ENCODE measurements at places on chromosomes 13 and 19.

GRCh38 chr13:84358601-84359000 lies 476.3 kb upstream of the SLITRK1 start:
- DNase-seq = no peak

DNA sequence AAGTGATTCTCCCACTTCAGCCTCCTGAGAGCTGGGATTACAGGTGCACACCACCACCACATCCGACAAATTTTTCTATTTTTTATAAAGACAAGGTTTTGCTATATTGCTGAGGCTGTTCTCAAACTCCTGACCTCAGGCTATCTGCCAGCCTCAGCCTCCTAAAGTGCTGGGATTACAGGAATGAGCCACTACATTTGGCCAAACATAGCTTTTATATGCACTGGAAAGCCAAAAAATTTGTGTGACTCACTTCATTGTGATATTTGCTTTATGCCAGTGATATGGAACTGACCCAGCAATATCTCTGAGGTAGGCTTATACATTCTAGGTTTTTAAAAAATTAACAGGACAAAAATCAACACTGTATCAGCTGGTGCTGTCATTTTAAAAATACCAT lies 26.8 kb upstream of the ACOD1 start:
- DNase-seq = no peak

DNA sequence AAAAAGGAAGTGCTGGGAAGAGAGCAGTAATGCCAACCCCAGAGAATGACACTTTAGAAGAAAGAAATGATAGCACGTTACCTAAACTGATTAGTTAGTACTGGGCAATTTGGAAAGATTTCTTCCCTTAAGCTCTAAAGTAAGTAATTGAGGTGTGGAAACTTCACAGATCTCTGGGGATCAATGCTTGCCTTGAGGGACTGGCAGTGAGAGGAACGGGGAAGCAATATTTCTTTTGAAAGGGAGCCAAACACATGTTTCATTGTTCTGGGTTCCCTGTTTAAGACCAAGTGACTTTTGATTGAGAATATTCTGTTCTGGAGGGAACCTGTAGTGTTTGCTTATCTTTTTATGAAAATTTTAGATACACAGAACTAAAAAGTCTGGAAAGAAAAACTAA lies 190.5 kb downstream of the NDFIP2 start:
- no peak for DNase-seq

DNA sequence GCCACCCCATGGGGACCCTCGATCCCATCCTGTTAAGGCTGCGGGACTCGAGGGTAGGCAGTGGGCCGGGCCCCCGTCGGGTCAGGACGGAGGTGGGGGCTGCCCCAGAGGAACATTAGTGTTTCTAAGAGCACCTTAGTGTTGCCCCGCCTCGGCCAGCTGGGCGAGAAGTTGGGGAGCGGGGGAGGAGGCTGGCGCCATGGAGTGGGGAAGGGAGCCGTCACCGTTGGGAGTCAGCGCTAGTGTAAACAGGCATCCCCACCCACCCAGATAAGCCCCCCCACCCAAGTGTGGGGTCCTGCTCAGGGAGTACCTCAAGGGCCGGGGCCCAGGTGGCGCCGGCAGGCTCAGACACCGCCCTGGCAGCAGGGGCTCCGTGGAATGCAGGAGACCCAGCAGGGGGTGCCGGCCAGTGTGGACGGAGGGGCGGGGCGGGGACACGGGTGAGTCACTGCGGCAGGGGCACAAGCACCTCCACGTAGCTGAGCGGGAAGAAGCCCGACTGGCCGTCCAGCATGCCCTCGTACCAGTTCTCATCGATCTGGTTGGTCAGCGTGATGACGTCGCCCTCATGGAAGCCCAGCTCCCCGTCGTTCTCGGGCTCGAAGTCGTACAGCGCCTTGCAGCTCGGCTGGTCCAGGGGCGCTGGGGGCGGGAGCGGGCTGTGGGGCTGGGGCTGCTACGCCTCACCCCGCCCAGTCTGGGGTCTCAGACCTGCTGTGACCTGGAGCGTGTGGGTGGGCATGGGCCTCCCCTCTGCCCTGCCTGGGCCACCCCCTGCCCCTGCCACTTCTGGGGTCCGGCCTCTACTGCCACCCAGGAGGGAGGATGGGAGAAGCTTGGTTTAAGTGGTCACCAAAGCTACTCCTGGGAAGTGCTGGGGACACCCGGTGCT lies 18.0 kb downstream of the MPND start:
- DNase-seq = no peak

GRCh38 chr13:45799451-45799850 lies 52.1 kb downstream of the SIAH3 start:
- no peak for DNase-seq

- DNase-seq = no peak
Measured at GRCh38 chr19:19672816-19673215, 4.2 kb downstream of the ZNF101 start.

DNA sequence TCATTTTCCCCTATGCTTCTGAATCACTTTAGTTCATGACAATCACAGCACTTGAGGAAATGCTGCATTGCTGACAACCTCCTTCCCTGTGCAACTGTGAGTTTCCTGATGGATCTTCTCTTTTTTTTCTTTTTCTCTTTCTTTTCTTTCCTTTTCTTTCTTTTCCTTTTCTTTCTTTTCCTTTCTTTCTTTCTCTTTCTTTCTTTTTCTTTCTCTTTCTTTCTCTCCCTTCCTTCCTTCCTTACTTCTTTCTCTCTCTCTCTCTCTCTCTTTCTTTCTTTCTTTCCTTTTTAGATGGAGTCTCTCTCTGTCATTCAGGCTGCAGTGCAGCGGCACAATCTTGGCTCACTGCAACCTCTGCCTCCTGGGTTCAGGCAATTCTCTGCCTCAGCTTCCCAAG lies 247.9 kb upstream of the HTR2A start:
- no peak for DNase-seq

GRCh38 chr13:30520571-30520970 lies 54.8 kb upstream of the HMGB1 start:
- no peak for DNase-seq

- peak; percentile 36 for DNase-seq
Measured at GRCh38 chr13:99828123-99828522, 143.4 kb downstream of the ZIC5 start.

GRCh38 chr19:50497022-50497405 lies 14.0 kb downstream of the JOSD2 start:
- no peak for DNase-seq

- no peak for DNase-seq
Measured at GRCh38 chr13:44713788-44714469, 137.8 kb upstream of the TSC22D1 start.

DNA sequence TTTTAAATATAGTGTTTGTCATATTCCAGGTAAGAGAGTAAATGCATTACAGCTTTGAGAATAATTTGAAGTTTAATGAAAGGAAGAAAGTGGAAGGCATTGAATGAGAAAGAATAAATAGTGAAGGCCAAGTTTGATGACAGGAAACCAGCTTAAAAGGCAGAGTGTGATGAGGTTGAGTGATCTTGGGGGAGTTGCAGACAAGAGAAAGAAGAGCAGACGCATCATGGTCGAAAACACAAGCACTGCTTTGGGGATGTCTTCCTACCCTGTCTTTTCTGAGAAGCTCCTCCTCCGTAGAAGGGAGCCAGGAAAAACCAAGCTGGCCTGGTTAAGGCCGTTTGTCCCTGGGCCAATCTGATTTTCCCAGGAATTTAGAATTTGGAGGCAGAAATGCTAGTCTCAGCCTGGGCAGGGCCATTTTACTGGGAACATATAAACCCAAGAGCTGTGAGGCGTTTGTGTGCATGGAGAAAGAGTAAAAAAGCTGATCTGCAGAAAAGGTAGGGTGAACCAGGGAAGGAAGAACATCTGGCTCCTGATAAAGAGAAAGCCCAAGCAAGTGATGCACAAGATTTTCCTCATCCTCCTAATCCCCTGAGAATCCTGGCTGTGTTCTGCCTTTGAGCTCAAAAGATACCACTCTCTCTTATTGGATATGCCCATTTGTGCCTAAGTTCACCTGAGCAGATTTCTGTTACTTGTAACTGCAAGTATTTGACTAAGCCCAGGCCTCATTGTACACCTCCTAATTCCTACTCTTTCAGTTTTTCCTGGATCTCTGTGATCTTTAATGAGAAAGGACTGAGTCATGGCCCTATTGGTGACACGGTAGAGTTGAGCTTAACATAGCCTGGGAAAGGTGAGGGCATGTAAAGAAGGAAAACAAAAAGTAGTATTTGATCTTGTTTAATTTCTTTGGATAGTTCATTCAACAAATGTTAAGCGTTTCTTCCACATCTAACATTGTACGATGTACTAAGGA lies 80.0 kb downstream of the WDFY2 start:
- DNase-seq = no peak

DNA sequence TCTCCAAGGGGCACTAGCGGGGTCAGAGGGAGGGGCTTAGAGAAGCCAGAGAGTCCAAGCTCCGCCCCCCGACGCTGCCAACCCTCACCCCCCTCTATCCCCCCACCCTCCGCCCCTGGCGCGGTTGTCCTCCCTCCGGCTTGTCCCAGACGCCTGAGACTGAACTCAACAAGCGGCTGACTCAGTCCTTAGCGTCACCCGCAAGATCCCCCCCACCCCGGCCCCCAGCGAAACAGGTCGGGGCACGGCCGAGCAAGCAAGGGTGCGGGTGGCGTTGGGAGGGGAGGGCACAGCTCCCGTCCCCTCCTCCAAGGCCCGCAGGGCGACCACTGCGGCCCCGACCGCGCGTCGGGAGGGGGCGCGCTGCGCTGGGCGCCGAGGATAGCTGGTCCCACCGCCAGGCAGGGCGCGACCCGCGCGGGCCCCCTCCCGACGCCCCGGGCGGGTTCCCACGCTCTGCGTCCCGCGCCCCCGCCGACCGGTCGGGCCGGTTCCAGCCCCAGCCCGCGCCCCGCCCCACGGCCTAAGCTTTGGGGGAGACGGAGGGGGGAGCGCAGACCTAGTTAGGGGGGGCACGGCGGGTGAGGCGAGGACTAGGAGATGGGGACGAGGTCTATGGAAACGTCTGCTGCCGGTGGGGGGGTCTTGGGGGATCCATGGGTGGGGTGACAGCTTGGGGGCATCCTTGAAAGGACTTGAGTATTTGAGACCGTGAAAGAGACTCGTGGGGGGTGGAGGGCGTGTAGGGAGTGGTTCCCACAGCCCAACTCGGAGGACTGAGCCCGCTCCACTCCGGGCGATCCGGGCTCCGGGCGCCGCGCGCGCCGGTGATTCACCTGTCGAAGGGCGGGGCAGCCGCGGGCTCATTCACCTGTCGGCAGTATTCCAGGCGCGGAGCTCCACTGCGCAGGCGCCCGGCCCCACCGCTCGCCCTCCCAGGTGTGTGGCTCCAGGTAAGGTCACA lies 5.1 kb downstream of the NOTCH3 start:
- DNase-seq = no peak

- DNase-seq = peak; percentile 42
Measured at GRCh38 chr19:405121-405965, 3.6 kb downstream of the C2CD4C start.

GRCh38 chr13:106083620-106084350 lies 451.7 kb downstream of the EFNB2 start:
- DNase-seq = peak; percentile 13

GRCh38 chr13:33340631-33341030 lies 55.1 kb upstream of the STARD13 start:
- no peak for DNase-seq

DNA sequence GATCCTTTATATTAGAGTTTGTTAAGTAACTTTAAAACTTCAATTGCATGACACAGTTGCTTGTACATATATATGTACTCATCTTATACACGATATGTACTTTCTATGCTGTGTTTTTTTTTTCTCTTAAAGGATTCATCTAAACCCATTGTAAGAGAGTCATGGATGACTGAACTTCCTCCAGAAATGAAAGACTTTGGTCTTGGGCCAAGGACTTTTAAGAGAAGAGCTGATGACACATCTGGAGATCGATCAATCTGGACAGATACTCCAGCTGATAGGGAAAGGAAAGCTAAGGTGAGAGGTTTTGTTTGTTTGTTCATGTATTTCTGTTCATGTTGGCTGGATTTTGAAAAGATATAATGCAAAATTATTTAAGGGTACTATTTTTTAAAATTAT lies 26.0 kb downstream of the GPALPP1 start:
- no peak for DNase-seq

GRCh38 chr13:96984051-96984508 lies 10.2 kb downstream of the OXGR1 start:
- peak; percentile 77 for DNase-seq

DNA sequence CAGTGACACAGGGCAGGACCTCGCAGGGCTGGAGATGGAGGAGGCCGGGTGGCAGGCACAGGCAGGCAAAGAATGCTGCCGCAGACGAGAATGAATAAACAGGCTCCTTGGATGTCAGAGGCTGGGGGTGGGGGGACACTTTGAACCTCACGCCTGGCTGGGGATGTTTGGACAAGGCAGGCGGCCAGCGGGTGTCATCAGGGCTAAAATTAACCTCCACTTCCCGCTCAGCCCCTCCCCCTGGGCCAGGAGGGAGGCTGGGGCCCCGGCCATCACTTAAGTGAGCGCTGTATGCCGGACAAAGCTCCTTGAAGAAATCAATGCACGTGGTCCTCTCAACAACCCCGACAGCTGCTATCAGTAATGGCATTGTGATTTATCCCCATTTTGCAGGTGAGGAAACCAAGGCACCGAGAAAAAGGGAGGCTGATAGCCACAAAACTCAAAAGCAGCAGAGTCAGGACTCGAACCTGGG lies 10.3 kb upstream of the FUT5 start:
- no peak for DNase-seq

DNA sequence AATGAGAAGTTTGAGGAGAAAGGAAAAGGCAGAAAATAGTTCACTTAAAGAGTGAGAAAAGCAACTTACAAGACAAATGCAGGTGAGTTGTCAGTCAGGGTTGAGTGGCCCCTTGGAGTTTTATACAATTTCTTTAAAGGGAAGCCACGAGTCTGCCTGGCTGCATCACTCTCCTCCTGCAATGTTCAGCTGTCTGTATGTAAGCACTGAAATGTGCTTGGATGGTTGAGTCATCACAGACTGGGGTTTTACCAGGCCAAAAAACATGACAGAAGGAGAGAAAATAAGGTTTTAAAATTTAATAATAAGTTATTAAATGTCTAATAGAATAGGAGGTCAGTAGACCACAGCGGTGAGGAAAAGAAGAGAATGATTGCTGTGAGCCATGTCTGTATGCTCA lies 51.0 kb upstream of the FGF14 start:
- no peak for DNase-seq

GRCh38 chr13:27375686-27376326 lies 48.6 kb upstream of the GTF3A start:
- peak; percentile 63 for DNase-seq

DNA sequence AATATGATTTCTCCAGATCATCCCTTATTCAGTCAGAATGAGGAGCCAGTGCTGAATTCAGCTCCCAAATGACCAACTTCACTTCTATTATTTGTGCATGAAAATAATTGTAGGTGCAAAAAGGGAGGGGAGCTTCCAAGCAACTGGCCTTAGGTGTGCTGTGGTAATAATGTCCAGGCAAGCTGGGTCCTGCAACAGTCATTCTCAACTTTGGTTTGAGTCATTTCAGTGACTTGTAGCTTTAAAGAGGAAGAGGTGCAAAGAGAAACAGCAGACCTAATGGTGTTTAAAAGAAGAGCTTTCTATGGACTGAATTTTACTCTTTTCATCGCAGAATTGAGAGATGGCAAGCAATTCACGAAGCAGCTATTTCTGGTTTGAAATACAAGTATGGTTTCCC lies 29.2 kb upstream of the FGF9 start:
- DNase-seq = no peak
